ENCODE measurements at places on chromosomes 1 and 21.

- DNase-seq: no peak
- no peak overlapping the region for H3K27ac ChIP-seq
- H3K27me3 ChIP-seq: no peaks in the 10 kb centered on the region
- H3K4me3 ChIP-seq: no peak overlapping the region
- H3K4me1 ChIP-seq: peaks cover 4% of the 10 kb centered on the region
- H3K36me3 ChIP-seq: peaks cover 11% of the 10 kb centered on the region
Observed at GRCh38 chr1:175163702-175164101, 28.9 kb downstream of the KIAA0040 start.

DNA sequence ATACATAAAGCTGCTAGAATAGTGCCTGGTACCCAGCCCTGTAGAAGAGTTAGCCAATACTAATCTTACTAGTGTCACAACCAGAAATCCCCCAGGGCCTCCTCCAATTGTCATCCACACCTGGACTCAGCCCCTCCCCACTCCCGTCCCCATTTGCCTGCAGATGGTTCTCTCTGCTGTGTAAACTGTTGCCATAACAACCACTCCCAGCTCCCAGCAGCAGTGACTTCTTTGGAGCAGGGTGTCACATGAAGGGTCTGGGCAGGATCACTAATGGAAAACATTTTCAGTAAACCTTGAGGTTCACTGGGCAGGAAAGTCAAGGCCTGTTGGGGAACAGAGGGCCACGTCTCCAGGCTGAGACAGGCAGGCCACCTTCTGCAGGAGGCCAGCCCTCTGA, 126.0 kb upstream of the IPO9 start:
- no peak overlapping the region for H3K4me3 ChIP-seq
- H3K27me3 ChIP-seq: peaks cover 4% of the 10 kb centered on the region
- peaks cover 10% of the 10 kb centered on the region for H3K4me1 ChIP-seq
- no peaks in the 10 kb centered on the region for H3K36me3 ChIP-seq

DNA sequence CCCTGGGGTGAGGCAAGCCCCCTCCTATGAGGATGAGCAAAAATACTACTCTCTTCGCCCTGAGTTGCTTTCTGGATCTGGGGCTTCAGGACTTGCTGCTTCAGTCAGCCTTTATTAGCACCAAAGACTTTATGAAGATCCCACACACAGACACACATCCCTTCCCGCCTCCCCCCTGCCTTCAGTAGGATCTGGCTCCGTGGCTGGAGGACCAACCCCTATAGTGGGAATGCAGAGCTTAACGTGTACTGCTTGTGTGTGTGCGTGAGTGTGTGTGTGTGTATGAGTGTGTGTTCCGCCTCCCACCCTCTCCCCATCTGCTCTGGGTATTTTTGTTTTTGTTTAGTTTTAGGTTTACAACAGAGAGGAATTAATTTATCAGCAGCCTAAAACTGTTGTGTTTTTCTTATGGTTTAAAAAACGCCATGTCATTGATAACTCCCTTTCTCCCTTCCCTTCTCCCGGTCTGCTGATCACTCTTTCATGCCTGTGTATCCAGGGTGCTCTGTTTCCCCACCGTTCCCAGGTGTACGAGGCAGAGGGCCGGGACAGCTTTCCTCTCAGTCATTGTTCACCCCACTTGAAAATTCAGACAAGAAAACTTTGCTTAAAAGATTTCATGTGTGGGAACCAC, 27.5 kb upstream of the ZFP69B start:
- DNase-seq: no peak
- H3K36me3 ChIP-seq: peaks cover 1% of the 10 kb centered on the region
- H3K4me1 ChIP-seq: peaks cover 7% of the 10 kb centered on the region
- no peak overlapping the region for H3K4me3 ChIP-seq
- no peak overlapping the region for H3K27ac ChIP-seq
- H3K27me3 ChIP-seq: no peaks in the 10 kb centered on the region

DNA sequence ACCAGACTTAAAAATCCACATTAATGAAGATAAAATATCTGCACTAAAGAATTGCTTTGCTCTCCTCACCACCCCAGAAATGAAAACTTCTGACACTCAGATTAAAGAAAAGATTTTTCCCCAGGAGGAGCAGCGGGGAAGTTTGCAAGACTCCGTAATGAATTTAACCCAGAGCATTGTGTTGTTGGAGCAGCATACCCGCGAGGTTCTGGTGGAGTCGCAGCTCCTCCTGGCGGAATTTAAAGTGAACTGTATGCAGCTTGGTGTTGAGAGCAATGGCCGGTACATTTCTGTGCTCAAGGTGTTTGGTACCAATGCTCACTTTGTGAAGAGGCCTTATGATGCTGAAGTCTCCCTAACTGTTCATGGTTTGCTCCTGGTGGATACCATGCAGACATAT, 46.4 kb downstream of the VPS13D start:
- H3K4me1 ChIP-seq: no peaks in the 10 kb centered on the region
- H3K4me3 ChIP-seq: no peak overlapping the region
- DNase-seq: no peak
- no peak overlapping the region for H3K27ac ChIP-seq

GRCh38 chr1:229227298-229227919, 43.5 kb upstream of the RAB4A start:
- no peak overlapping the region for H3K27ac ChIP-seq
- no peak overlapping the region for H3K4me3 ChIP-seq
- no peaks in the 10 kb centered on the region for H3K27me3 ChIP-seq

GRCh38 chr1:207397525-207397926, 56.6 kb upstream of the CR2 start:
- no peak for DNase-seq
- H3K4me1 ChIP-seq: no peaks in the 10 kb centered on the region
- H3K4me3 ChIP-seq: no peak overlapping the region
- H3K27me3 ChIP-seq: no peaks in the 10 kb centered on the region

DNA sequence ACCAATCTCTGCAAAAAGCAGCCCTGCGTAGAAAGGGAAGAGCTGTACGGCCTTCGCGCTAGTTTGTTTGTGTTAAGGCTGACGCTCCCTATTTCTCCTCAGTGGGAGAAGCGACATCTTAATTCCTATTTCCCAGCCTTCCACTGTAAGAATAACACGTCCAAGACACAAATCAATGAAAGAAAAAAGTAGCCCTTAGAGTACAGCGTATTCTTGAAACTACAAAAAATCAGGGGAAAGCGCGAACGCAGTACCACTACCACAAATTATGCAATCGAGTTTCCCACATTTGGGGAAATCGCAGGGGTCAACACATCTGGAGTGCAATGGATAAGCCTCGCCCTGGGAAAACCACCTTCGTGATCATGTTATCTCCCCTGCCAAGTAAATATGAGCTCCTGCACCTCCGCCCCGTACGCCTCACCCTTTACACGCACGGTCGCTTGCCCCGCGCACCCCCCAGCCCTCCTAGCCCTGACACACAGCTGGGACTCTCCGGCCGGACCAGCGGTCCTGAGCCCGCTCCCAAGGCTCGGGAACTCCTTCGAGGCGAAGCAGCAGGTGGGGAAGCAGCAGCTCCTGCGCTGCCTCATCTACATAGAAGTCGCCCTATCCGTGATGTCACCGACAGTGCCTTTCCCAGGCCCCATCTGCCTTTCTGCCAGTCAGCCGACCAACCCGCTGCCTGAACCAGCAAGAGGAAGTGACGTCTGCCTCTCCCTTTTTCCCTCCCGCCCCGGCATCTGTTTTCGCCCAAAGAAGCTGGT, 94.7 kb downstream of the PPIAL4G start:
- H3K27ac ChIP-seq: peak overlapping the region; percentile 91
- H3K36me3 ChIP-seq: no peaks in the 10 kb centered on the region
- no peaks in the 10 kb centered on the region for H3K27me3 ChIP-seq
- peak overlapping the region; percentile 58 for H3K4me3 ChIP-seq
